ENCODE measurements at places on chromosomes 12 and 14. TPM values are rescaled to one million over a fixed set of nuclear protein-coding genes. Genes with fewer than 3 reads are reported as not detected.

GRCh38 chr14:104749111-104749649, 3.8 kb upstream of the SIVA1 start:
- H3K36me3 ChIP-seq: peaks cover 6% of the 10 kb centered on the region
- H3K27ac ChIP-seq: no peak overlapping the region
- DNase-seq: no peak

DNA sequence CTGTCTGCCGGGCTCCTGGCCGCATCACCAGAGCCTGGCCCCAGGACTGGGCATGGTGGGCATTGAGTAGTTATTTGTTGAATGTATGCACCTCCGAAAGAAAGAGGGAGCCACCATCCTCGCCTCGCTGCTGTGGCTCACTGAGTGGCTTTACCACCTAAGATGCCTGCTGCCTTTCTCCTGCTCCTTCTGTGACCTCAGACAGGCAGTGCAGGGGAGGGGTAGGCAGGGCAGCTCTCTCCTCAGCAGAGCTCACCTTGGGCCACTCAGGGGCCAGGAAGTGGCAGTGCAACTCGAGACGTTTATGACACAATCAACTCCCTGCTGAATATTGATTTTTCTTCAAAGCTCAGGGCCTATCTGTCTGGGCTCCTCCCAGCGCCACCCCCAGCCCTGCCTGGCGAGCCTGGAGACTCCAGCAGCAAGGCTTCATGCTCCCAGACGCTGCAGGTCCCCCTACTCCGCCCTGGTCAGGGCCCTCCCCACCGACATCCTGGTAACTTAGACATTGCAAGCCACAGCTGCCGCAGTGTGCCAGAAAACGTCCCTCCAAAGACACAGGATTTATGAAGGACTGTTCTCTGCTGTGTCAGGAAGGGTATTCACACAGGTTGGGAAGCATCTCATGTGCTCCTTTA, 84.3 kb upstream of the DIO3 start:
- H3K36me3 ChIP-seq: no peaks in the 10 kb centered on the region
- H3K4me3 ChIP-seq: no peak overlapping the region
- DNase-seq: no peak
- H3K4me1 ChIP-seq: no peaks in the 10 kb centered on the region
- peaks cover 11% of the 10 kb centered on the region for H3K27me3 ChIP-seq

GRCh38 chr12:123105211-123105826, 45.6 kb downstream of the PITPNM2 start:
- no peaks in the 10 kb centered on the region for H3K27me3 ChIP-seq
- no peak overlapping the region for H3K4me3 ChIP-seq
- H3K27ac ChIP-seq: peak overlapping the region; percentile 95
- peaks cover 24% of the 10 kb centered on the region for H3K36me3 ChIP-seq

SYNDIG1L gene
- not detected for total RNA-seq

C1R gene
- total RNA-seq: 2.5 TPM
